ENCODE measurements at places on chromosomes 2 and 18.

DNA sequence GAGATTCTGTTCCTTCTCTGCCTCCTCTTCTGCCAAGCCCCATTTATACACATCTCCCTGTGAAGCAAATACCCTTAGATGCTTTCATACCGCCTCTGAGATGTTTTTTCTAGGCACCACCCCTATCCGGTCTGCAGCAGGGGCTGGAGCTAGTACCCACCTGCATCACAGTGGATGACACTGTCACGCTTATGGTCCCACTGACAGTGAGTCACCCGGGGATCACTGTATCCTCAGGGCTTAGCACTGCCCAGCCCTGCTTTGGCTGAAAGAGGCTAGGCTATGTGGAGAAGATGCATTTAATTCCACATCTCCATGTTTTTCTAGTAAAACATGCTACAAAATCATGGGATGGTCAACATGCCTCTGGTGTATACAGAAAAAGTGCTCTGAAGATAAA is 9.9 kb downstream of the FABP1 start:
- no peak for DNase-seq

- DNase-seq, result no peak
Measured at GRCh38 chr2:96486696-96487095, 18.5 kb downstream of the NEURL3 start.

- no peak for DNase-seq
Measured at GRCh38 chr2:41572154-41572553, 475.7 kb upstream of the PKDCC start.

GRCh38 chr2:127637725-127638252 is 8.2 kb upstream of the GPR17 start:
- no peak for DNase-seq

GRCh38 chr2:53473236-53473635 is 294.4 kb upstream of the CHAC2 start:
- DNase-seq, result no peak

DNA sequence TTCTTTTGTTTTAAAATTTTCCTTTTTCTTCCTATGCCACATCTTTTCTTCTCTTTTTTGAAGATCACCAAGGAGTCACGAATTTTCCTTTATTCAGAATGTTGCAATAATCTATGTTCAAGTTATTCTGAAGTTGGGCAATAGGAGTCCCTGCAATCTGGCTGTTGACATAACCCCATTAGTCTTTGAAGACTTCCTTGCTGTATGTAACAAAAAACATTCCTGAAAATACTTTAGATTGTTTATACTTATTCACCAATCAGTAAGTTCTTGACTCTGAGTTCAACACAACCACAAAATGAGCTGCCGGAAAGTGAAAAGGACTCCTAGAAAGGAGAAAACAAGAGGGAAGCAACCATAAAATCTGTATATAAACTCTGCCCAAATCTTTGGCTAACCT is 62.8 kb downstream of the TMEM237 start:
- no peak for DNase-seq

DNA sequence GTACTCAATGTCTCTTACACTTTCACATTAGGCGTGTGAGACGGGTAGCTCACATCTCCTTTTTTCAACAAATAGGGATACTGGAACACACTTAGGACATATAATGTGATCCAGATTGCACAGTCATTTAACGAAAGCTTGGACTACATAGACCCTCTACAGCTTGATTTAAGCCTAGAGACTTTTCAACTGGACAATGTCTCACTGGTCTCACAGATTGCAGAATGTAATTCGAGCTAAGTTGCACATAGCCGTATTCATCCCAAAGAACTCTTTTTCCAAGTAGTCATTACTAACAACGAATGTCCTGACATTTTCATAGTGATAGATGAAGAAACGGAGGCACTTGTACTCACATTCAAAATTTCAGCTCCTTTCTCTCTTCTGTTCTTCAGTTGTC is 612.1 kb downstream of the ZEB2 start:
- no peak for DNase-seq

- DNase-seq, result no peak
Measured at GRCh38 chr2:62662554-62662953, 43.0 kb upstream of the EHBP1 start.

DNA sequence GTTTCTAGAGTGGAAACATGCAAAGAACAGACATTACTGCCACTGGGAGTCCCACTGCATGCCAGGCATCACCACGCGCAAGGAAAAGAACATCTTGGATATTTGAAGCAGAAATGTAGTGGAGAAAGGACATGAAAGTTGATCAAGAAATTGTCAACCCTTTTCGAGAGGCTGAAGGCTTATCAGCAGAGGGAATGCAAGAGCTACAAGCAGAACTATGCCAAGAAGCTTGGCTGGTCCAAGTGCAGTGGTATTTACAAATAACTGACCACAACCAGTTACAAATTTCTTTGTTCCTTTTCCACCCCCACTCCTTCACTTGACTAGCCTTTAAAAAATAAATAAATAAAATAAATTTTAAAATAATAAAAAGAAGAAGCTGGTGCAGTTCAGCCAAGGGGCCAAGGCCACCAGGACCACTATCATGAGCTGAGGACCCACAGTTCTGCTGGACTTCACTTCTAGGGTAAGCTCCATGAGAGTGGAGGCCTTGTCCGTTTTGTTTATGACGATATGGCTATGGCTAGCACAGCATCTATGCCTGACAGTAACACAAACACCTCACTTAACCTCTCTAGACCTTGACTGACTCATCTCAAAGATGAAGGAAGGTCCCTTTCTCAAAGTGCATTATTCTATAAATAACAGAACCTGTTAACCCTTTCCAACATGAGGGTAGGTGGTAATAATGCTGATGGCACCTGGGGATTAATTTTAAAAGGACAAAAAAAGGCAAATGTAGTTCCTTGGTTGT is 20.9 kb downstream of the MARCHF4 start:
- DNase-seq, result no peak

- no peak for DNase-seq
Measured at GRCh38 chr2:238952261-238952919, 104.5 kb downstream of the TWIST2 start.

Measured in activated CD4-positive, alpha-beta T cell treated with anti-CD3 and anti-CD28 coated beads, Interleukin-2, amount 50 U/mL, for 4 hours (primary cell).